ENCODE measurements at places on chromosomes 5 and 9.

DNA sequence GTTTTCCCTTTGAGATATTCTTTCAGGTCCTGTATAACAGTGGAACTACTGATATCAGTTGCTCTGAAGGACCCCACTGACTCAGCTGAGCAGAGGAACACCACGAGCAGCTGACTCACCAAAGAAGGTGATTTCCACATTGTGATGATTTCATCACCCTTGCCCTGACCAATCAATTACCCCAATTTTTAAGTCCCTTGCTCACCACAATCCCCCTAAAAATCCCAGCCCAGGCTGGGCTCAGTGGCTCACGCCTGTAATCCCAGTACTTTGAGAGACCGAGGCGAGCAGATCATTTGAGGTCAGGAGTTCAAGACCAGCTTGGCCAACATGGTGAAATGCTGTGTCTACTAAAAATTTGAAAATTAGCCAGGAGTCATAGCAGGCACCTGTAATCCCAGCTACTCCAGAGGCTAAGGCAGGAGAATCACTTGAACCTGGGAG, 125.3 kb upstream of the ABCA1 start:
- DNase-seq, result no peak

- DNase-seq, result no peak
Observed at GRCh38 chr5:160448886-160449285, 27.2 kb downstream of the PTTG1 start.

- DNase-seq, result no peak
Observed at GRCh38 chr5:115459855-115460341, 84.7 kb downstream of the FEM1C start.

DNA sequence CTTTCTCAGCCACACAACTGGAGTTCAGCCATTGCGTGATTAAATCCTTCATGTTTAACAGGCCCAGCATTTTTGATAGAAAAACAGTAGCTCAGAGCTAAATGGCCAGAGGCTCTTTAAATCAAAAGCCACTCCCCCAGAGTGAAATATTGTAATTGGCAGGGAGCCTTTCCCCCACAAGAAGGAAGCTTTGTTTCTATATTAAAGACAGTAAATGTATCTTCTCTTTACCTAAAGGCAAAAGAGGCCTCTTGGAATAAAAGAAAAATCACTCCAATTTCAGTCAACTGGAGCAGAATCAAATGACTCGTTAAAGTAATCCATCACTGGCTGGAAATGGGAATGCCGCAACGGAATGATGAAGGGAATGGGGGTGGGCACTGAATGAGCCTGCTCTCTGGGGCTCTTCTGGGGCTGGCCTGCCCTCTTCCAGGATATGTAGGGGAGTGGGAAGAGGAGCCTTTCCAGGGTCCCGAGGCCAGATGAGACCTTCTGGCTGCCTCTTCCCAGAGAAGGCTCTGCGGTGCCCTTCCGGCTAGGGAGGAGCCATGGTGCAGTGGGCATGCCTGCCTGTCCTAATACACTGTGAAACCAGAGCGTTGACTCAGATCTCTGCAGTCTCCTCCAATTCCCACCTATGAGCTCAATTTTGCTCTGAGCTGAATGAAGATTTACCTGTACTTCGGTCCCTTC, 45.2 kb downstream of the ANKDD1B start:
- no peak for DNase-seq

DNA sequence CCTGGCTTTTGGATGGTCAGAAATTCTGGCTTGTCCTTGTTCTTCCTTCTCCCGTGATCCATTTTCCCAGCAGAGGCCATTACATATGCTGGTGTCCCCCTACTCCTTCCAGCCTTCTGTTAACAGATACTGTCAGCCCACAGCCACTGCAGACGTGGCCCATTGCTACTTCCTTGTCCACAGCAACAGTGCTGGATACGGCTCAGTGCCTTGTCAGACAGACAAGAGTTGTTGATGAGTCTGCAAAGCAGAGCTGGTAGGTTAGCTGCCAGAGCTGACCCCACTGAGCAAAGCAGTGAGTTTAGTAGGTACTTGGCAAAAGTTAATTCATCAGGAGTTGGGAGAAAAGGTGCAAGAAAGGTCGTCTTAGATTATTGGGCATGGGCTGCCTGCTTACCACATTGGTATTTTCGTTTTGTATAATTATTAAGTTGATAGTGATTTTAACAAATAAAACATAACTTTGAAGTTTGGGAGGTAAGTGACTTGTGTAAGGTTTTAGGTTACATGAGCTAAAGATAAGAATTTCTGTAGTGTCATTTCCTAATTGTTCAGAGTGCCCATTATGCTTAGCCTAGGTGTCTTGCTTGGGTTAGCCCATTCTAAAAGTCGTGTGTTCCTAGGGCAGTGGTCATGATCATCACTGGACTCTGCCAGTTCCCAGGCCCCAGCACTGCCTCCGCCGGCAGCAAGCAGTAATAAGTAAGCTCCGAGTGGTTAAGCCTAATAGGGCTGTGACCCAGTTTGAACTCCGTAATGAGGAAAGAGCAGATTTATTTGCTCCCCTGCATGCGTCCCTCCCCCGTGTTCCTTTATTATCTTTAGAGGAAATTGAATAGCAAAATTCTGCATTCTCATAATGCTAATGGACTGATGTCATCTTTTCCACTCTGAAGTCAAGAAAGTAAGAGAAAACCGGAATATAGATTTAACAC, 292.0 kb downstream of the FANCC start:
- no peak for DNase-seq

DNA sequence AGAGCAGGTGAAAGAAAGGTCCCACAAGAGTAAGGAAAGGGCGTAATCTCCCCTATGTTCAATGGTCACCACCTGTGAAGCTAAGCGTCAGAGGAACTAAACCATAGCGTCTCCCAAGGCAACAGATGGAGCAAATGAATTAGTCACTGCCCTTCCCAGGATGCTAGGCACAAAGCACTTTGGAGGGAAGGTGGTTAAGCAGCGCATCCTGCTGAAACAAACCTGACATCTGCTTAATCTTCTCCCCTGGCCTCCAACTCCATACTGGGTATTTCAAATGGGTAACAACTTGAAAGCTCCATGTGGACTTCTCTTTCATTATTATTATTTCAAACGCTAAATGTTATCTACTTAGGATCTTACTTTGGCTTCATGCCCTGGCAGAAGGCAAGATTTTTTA, 227.3 kb downstream of the MLLT3 start:
- no peak for DNase-seq

DNA sequence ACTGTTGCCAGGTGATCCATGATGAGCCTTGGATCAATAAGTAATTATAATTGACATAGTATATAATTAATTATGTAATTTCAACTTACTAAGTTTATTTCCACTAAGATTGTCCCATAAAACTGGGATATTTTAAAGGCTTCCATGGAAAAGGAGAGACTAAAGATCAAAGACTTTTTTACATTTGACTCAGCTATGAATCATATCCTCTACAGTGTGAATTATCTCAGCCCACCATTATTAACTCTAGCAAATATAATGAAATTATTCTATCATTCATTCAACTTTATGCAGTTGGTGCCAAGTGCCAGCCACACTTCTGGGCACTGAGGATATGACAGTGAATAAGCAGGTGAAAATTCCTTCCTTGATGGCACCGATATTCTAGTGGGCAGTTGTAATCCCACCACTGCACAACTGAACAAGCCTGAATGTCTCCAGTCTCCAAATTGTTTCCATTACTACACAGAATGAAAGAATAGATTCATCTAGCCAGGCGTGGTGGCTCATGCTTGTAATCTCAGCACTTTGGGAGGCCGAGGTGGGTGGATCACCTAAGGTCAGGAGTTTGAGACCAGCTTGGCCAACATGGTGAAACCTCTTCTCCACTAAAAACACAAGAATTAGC, 21.9 kb upstream of the TXN start:
- no peak for DNase-seq
